ENCODE measurements at places on chromosomes 1 and 21. TPM values are rescaled to one million over a fixed set of nuclear protein-coding genes. Genes with fewer than 3 reads are reported as not detected.

DNA sequence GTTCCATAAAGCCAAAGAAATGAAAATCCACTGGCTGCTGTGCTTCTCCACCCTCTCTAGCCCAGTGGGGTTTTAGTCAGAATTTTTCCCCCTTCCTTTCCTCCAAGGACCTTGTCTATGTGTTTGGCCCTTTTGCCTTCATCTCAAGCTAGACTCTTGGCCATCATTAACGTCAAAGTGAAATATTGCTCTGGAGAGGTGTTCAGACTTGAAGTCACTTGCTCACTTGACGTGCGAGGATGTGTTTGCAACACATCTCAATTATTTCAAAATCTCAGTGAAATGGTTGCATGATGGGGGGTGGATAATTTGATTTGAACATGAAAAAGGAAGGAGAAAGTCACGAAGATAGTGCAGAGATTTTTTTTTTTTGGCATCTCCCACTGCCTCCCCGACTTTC is 13.6 kb downstream of the EVA1C start:
- no peak for DNase-seq

DNA sequence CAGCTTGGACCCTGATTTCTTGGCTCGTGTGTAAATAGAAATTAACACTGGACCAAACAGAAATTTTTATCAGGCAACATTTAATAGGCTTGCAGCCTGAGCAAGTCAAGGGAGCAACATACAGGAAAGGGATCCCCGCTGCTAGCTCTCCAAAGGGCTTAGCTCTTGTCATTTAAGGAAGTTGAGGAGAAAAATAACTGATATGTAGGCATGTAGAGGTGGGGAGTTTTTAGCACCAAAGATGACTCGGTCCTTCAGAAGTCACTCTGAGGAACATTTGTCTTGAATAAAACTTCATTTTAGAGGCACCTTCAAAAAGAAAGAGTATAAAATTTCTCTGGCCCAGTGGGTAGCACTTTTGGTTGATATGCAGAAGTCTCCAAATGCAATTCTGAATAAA is 27.1 kb downstream of the GBP2 start:
- no peak for DNase-seq

- DNase-seq, result peak; percentile 49
Measured at GRCh38 chr21:45264146-45264911, 23.4 kb downstream of the POFUT2 start.

DNA sequence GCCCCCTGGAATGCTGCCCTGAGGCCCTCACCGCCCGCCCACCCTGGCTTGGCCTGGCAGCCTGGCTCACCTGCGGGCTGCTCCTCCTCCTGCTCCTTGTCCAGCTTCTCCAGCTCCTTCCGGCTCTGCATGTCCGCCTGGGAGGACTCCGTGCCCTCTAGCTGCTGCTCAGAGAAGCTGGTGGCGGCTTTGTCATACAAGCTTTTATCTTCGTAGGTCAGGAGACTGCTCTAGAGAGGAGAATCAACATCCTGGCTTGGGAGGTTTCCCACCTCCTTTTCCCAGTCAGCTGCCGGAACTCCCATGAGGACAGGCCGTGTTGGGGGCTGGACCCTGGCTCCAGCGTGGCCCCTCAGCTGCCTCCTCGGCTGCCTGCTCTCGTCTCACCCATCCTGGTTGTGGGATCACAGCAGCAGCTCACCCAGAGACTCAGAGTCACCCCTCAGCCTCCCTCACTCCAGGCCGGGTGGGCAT is 36.6 kb upstream of the TMEM52 start:
- peak; percentile 60 for DNase-seq

- peak; percentile 67 for DNase-seq
Measured at GRCh38 chr1:200372095-200372884, 37.5 kb downstream of the ZNF281 start.

DNA sequence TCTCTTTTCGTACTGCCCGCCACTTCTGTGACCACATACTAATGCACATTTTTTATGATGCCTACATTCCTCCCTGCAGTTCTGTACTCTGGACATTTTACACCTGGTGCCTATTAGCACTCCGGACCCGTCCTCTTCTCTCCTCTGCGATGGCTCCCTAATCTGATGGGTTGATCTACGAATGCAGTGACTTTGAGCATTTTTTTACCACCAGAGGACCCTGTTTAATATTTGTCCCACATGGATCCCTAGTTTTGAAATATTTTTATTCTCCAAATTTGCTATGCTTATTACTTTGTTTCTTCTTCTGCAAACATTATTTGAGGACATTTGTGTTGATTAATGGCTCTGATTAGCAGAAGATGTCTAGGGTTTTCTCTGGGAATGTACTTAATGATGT is 5.2 kb downstream of the PPFIA4 start:
- DNase-seq, result no peak

DNA sequence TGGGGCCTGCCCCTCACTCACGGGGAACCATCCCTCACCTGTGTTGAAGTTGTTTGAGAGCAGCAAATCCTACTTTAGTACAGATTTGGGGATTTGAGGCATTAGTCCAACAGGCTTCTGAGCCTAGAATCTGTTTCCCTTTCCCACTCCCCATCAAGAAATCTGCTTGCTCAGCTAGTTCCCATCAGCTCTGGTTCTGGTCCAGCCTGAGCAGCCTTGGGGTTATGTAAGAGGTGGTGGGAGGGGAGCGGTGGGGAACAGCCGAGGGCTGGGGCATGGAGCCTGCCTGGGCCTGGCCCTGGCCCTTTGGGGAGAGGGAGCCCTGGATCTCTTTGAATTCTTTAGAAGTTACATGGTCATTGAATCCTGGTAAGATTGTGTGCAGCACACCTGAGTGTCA is 4.1 kb downstream of the GSTM5 start:
- DNase-seq, result peak; percentile 49

DNA sequence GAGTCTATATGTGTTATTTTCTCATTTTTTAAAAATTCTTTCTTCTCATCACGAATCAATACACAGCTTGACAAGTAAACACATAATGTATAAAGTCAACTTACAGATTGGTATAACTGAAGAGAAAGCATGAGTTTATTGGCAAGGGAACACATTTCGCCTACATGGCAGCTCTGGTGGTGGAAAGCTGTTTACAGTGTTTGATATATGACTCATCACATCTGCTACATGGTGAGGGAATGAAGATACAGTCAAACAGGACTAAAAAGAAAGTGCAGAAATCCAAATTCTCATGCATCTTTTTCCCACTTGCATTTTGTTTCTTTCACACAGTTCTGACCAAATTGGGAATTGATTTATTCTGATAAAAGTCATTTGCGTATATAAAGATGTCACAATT is 122.2 kb upstream of the ADGRL4 start:
- DNase-seq, result no peak

DNA sequence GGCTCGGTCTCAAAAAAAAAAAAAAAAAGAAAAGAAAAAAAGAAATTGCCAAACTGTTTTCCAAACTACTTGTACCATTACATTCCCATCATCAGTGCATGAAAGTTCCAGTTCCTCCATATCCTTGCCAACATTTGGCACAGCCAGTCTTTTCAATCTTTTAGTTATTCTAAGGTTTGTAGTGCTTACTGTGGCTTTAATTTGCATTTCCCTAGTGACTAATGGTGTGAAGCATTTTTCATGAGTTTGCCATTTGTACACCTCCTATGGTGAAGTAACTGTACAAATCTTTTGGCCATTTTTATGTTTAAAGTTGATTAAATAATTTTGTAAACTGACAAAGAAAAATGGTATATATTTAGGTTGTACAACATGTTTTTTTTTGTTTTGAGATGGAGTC is 70.7 kb downstream of the DEGS1 start:
- no peak for DNase-seq

GRCh38 chr1:154166207-154166606 is 11.3 kb upstream of the NUP210L start:
- no peak for DNase-seq

DNA sequence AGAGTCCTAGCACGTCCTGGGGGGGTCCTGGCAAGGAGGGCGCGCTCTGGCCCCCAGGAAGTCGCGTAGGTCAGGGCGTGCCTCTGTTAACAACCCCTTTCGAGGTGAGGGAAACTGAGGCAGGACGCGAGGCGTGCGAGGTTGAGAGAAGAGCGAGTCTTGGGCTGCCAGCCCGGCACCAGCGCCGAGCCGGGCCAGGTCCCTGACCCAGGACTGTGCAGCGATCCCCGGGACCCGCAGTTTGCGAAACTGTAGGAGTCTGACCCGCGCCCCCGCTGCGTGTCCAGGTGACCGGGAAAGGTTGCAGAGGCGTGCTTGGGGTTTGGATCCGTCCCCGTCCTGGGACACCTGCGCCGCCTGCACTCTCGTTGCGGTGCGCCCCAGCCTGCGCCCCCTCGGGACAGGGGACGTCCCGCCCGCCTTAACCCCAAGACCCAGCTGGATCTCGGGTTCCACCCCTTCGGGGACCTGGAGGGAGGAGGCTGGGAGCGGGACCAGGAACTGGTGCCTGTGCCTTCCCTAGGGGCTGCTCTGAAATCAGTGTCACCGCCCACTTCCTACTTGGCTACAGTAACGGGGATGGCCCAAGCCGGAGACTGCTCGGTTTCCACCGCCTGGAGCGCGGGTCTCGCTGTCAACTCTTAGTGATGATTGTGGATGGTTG is 493 bp downstream of the DISC1 start:
- DNase-seq, result peak; percentile 69

- no peak for DNase-seq
Measured at GRCh38 chr1:33301273-33301984, 19.5 kb downstream of the A3GALT2 start.

DNA sequence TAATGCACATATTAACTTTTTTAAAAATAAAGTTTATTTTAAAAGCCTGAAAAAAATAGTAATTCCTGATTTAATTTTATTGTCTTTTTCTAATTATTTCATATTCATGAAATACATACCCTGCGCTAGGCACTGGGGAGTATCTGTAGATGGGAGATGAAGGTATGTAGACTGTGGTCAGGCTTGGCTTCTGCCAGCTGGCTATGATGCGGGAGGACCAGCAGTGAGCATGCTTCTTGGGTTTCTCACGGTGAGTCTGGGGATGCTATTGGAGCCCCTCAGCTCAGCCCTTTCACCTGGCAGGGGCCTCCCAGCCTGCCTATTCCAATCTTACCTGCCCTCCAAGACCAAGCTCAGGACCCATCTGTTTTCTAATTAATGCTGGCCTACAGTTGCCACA is 138.4 kb downstream of the NOS1AP start:
- DNase-seq, result no peak

DNA sequence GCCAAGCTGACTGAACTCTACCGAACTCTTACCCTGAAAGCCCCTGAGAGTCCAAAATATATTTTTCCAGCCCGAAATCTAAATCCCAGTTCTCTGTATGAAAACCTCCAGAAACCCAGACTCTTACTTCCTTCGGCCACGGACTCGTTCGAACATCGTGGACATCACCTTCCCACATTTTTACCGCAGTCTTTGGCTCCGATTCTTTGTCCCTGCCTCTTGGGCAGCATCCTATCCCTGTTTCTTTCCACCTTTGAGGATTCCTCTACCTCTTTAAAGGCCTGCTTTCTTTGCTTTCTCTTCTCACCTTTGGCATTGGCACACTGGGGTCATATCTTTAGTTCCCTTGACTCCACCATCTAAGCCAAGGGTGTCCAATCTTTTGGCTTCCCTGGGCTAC is 932 bp upstream of the USP24 start:
- DNase-seq, result no peak

DNA sequence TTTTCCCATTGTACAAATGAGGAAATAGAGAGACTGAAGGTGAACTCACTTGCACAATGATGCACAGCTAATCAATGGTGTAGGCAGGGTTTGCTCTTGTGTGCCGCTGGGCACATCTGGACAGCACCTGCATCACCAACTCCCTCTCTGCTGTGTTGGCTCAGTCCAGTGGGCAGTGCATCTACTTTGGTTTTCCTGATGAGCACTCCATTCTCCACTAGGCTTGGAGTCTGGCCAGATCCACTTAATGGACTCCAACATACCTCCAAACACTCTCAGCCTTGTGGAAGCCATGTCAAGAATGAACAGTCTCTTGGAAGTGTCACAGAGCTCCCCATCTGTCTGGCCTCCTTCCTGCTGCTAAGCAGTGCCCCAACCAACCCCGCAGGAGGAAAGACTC is 152.2 kb downstream of the HIVEP3 start:
- no peak for DNase-seq

POLR3C gene
- total RNA-seq, result 24.6 TPM

DYNLT5 gene
- 4.1 TPM for total RNA-seq

GBP3 gene
- total RNA-seq, result 36.9 TPM

KLF17 gene
- 0.33 TPM for total RNA-seq

RPE65 gene
- total RNA-seq, result not detected

HNRNPCL2 gene
- not detected for total RNA-seq

AIRE gene
- not detected for total RNA-seq

TRIM17 gene
- total RNA-seq, result 1.2 TPM

KRTAP11-1 gene
- total RNA-seq, result not detected

HSD11B1 gene
- total RNA-seq, result 19.4 TPM

SERBP1 gene
- total RNA-seq, result 114 TPM

UROD gene
- 39.5 TPM for total RNA-seq

All from upper lobe of left lung (tissue), 6 donors.